Naive thymus-derived CD8-positive, alpha-beta T cell (primary cell): ENCODE measurements at places on chromosomes 5 and 9. TPM values are rescaled to one million over a fixed set of nuclear protein-coding genes. Genes with fewer than 3 reads are reported as not detected.

Gene CLIC3
- 11.1 TPM for total RNA-seq

Gene TMEM174
- total RNA-seq: not detected

Gene PTBP3
- 123 TPM for total RNA-seq

Gene SLC23A1
- 0.34 TPM for total RNA-seq

Gene TUSC1
- 0.25 TPM for total RNA-seq

Gene ZNF79
- 15.2 TPM for total RNA-seq

Gene STX17
- total RNA-seq: 50.3 TPM

Gene ANKRD34B
- not detected for total RNA-seq

Gene TLN1
- total RNA-seq: 204 TPM

Gene RASEF
- total RNA-seq: not detected

Gene SIT1
- 25.4 TPM for total RNA-seq
